Prostate gland (tissue), 2 donors: ENCODE measurements at places on chromosomes 11 and 22. TPM values are rescaled to one million over a fixed set of nuclear protein-coding genes. Genes with fewer than 3 reads are reported as not detected.

Gene OOSP2
- total RNA-seq = not detected

- no peak for DNase-seq
Measured at GRCh38 chr11:23653071-23653675, 792.9 kb upstream of the CCDC179 start.

GRCh38 chr22:31947296-31947695, 3.0 kb downstream of the YWHAH start:
- no peak for DNase-seq

GRCh38 chr11:10502770-10503169, 38.2 kb downstream of the RNF141 start:
- DNase-seq = no peak

DNA sequence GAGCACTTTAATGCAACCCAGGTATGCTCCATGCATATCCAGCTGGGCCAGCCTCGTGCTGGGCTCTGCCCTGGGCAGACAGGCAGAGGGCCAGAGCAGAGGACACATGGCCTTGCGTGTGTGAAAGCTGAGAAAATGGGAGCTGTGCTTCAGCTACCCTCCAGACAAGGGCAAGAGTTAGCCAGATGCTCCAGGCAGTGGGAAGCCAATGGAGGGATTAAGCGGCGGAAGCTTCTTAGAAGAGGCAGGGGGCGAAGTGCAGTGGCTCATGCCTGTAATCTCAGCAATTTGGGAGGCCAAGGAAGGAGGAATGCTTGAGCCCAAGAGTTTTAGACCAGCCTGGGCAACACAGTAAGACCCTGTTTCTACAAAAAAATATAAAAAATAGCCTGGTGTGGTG, 9.8 kb upstream of the ARHGEF17 start:
- DNase-seq = no peak

- peak; percentile 33 for DNase-seq
Measured at GRCh38 chr11:76903325-76903724, 42.6 kb downstream of the ACER3 start.

DNA sequence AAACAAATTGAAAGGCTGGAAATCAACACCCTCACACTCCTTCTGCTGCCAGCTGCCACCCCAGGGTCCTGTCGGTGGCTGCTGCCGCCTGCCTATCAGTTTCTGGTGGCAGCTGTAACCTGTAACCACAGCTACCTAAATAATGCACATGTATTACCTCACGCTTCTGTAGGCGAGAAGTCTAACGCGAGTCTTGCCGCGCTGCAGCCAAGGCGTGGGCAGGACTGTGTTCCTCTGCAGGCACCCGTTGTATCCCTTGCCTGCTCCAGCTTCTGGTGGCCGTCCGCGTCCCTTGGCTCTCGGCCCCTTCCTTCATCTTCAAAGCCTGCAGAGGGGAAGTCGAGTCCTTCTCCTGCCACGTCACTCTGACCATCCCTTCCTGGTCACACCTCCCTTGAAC, 44.1 kb upstream of the GCAT start:
- DNase-seq = no peak
